Stimulated activated CD4-positive, alpha-beta T cell treated with anti-CD3 and anti-CD28 coated beads, Interleukin-1b, Interleukin-23, amount 100 ng/mL, for 4 hours (primary cell): ENCODE measurements at places on chromosomes 4 and X.

DNA sequence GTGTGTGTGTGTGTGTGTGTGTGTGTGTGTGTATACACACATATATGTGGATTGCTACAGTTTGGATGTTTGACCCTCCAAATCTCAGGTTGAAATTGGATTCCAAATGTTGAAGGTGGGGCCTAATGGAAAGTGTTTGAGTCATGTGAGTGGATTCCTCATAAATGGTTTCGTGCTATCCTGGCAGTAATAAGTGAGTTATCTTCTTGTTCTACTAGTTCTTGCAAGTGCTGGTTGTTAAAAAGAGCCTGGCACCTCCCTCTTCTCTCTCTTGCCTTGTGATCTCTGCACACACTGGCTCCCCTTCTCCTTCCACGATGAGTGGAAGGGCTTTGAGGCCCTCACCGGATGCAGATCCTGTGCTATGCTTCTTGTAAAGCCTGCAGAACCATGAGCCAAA lies 344.1 kb downstream of the SH2D1A start:
- no peak for DNase-seq

DNA sequence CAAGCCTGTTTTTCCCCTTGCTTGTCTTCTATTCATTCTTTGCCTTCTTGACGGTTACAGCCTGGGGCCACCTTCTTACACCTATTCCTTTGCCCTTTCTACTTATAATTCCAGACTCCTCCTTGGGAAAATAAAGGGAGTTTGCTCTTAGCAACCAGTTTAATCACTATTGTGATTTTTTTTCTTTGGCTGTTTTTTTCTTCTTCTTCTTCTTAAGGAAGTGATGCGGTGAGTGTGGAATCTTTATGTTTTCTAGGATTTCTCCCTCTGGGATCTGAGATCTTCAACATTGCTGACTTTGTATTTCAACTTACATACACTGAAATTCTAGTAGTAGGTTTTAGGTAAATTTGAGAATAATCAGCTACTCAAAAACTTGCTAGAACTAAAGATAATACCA lies 1.1 kb upstream of the KLHL13 start:
- no peak for DNase-seq

- peak; percentile 58 for DNase-seq
Observed at GRCh38 chr4:48033825-48034413, 17.3 kb downstream of the NIPAL1 start.

- DNase-seq, result no peak
Observed at GRCh38 chr4:171025776-171026175, 787.4 kb upstream of the GALNTL6 start.

DNA sequence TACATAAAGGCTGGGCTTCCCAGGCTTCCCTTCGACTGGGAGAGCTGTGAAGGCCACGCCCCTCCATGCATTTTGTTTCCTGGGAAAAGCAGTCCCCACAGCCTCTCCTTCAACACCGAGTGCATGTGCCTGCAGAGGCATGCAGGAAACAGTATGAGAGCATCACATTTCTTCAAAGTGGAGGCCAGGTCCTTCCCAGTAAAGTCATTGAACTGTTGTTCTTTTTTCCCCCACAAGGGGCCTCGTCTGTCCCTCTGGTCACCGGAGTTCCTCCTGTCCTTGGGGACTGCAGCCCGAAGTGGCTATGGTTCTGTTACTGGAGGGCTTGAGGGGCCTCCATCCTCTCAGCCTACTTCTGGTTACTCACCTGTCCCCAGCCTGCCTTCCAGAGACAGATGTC lies 56.0 kb downstream of the RAI2 start:
- no peak for DNase-seq
